ENCODE measurements at places on chromosomes 13 and 19.

- DNase-seq, result no peak
Observed at GRCh38 chr19:49972841-49973240, 11.9 kb upstream of the SIGLEC11 start.

DNA sequence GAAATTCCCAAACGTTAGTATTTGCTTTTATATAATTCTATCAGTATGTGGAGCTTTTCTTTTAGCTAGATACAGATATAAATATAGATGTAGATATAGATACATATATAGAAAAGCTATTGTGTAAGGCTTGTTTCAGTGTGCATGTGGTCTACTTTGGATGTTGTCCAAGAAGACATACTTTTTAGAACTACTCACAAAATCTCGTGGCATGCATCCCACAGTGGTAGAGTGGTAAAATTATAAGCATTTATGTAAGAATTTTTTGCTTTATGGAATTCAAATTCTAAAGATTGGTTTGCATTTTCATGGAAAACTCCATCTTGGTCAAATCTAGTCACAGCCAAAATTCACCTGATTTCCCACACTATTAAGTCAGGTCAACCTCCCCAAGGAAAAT lies 880.4 kb downstream of the EFNB2 start:
- DNase-seq, result no peak

- no peak for DNase-seq
Observed at GRCh38 chr19:43470288-43470687, 4.9 kb upstream of the LYPD3 start.

DNA sequence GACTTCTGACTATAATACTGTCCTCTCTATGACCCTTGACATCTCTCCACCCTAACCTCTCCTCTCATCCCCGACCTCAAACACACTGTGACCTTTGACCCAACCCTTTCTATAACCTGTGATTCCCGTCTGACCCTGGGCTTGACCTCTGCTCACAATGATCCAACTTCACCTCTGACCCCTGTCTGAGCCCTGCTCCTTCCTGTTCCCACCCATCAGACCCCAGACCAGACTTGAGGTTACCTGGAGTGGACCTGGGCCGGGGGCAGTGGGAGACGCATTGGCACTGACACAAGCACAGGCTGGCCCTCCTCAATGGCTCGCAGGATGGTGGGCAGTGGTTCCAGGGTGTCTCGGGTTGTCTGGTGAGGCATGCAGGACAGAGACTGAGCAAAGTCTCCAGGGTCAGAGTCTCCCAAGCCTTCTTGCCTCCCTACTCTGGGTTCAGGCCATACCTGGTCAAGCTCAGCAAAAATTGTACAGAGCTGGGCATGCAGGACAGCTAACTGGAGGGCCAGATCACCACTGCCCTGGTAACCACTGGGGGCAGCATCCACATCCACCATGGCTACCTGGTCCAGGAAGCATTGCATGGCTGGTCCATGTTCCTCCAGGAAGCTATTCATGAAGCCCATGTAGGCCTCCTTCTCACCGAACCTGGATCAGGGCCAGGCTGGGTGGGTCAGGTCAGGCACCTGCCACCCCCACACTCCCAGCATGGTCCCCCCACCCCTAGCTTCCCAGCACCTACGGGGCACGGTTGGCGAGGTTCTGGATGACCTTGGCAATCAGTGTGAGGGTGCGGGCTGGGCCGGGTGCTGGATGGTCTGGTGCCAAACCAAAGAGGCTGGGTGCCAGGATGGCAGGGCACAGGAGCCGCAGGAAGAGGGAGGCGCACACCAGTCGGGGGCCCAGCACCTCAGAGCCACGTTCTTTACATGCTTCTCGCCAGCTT lies 4.4 kb upstream of the WIZ start:
- DNase-seq, result no peak

DNA sequence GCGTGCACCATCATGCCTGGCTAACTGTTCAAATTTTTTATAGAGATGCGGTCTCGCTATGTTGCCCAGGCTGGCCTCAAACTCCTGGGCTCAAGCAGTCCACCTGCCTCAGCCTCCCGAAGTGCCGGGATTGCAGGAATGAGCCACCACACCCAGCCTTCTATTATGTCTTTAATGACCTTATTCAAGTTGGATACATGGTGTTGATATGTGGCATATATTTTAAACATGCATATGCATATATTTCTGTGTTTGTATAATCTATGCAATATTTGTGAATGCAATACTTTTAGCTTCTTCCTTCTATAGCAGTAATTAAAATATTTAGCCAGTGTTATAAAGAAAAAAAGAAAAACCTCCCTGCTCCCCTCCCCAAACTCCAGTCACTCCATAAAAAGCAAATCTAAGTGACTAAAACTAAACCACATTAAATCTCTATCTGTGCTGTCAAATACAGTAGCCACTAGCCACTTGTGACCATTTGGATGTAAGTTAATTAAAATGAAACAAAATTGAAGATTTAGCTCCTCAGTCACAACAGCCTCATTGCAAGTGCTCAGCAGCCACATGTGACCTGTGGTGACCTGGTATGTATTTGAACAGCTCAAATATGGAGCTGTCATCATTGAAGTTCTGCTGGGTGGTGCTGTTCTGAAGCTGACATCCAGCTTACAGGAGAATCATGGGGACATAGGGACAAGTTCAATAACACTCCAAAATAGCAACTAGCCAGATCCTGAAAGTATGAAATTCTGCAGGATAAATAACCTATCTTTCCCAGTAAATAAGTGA lies 27.4 kb downstream of the FCGBP start:
- no peak for DNase-seq

DNA sequence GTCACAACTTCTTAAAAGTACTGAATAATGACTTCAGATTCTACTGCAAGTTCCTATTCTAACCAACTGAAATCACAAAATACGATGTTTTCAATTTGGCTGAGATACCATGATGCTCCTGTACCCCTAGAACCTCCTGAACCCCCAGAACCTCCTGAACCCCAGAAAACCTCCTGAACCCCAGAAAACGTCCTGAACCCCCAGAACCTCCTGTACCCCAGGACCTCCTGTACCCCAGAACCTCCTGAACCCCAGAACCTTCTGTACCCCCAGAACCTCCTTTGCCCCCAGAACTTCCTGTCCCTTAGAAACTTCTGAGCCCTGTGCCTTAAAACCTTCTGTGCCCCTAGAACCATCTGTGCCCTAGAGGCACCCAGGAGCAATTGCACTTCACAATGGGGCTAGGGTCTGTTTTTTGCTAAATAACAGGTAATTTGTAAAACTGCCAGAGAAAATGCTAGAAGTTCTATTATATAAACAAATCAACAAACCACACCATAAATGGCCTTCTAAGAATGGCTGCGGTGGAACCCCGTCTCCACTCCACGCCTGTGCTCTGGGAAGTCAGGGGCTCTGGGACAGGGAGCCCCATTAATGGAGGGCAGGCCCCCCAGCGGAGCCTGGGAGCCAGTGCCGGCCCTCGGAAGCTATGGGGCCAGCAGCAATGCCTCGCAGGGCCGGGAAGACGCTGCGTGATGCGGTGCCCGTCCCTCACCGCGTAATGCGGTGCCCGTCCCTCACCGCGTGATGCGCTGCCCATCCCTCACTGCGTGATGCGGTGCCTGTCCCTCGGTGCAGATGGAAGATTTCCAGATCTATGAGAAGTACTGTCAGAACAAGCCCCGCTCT lies 21.3 kb upstream of the F7 start:
- DNase-seq, result no peak

GRCh38 chr13:50509771-50510441 lies 333.6 kb downstream of the DLEU7 start:
- no peak for DNase-seq

DNA sequence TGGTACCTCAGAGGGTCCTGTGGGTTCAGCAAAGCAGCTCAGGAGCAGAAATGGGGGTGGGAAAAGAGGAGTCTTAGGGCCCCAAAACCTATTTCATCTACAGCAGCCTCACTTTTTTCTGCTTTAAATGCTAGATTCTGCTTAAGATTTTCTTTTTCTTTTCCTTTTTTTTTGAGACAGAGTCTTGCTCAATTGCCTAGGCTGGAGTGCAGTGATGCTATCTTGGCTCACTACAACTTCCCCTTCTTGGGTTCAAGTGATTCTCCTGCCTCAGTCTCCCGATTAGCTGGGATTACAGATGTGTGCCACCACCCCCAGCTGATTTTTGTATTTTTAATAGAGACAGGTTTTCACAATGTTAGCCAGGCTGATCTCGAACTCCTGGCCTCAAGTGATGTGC lies 30.7 kb upstream of the WDFY2 start:
- no peak for DNase-seq

DNA sequence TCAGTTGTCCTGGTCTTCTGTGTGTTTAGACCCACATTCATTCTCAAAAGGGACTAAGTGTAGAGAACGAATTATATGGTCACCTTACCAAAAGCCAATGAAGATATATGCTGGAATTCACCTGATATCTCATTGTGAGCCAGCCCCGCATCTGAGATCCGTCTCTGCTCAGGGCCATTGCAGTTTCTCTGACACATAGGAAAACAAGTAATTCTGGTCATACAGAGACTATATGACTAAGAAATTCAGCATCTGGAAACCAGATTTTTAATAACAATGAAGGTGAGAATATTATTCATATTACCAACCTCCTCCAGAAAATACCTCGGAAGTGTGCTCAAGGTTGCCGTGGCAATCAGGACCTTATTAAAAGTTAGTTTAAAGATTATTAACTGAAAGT lies 278.6 kb upstream of the EDNRB start:
- DNase-seq, result no peak

GRCh38 chr19:16585808-16586476 lies 13.7 kb upstream of the SLC35E1 start:
- DNase-seq, result no peak

- no peak for DNase-seq
Observed at GRCh38 chr19:30183807-30184490, 188.2 kb upstream of the ZNF536 start.

DNA sequence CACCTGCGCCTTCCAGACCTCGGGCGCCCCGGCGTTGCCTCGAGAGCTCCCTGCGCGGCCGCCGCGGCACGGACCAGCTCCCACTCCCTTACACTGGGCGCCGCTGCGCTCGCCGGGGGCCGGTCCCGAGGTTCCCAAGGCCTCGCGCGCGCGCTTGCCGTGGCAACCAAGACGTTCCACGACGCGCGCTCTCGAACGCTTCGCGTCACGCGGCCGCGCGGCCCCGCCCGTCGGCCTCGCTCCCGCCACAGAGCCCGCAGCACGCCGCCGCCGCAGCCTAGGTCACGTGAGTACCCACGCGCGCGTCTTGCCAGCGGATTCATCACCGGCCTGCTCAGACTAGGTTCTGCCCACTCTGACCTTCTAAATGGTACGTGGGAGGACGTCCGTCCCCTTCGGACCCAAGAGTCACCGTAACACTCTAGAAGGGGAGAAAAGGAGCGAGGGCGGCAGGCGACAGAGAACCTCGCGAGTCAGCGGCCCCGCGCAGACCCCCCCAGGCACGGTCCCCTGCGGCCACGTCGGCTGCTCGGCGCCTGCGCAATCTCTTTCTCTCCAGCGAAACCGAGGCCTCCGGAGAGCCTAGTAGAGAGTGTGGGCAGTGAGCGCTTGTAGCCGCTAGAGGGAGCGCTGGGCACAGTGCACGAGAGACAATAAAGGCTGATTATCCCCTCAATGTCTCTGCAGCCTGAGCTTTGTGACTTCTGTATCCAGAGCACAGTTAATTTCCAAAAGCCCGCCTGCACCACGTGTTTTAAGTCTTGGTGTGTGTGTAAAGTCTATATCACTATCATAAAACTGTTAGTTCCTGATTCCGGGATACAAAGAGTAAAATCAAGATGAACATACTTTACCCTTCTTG lies at the start of gene SPART:
SPART (minus strand) TSS at position 173 of the 862 bp plus-strand sequence. CDS start 10,564 bp downstream, outside the sequence.
- DNase-seq, result peak; percentile 86

- DNase-seq, result no peak
Observed at GRCh38 chr13:70203661-70204229, 95.5 kb upstream of the KLHL1 start.

- DNase-seq, result no peak
Observed at GRCh38 chr13:98449273-98449672, 127.6 kb downstream of the STK24 start.

- DNase-seq, result no peak
Observed at GRCh38 chr13:19860884-19861655, 2.4 kb downstream of the ZMYM5 start.

- DNase-seq, result no peak
Observed at GRCh38 chr13:39550931-39551330, 52.1 kb downstream of the LHFPL6 start.

- DNase-seq, result no peak
Observed at GRCh38 chr19:9037400-9038062, 27.3 kb upstream of the MUC16 start.

DNA sequence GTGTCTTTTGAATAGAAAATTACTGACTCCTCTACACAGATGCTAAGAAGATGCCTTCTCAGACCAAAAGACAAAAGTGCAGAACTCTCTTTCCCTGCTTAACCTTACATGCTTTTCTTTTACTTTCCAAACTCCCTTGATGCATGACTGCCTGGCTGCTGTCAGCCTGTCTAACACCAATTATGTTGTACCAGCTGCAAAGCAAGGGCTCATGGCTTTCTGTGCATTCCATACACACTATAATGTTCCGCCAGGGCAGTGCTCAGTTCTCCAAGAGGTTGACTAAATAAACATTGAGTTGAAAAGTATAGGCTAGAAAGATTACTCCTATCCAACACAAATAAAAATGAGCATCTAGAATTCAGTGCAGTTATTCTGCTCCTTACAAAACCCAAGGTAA lies 330.4 kb upstream of the NBEA start:
- DNase-seq, result peak; percentile 18

- no peak for DNase-seq
Observed at GRCh38 chr19:29644210-29644609, 21.1 kb upstream of the PLEKHF1 start.

DNA sequence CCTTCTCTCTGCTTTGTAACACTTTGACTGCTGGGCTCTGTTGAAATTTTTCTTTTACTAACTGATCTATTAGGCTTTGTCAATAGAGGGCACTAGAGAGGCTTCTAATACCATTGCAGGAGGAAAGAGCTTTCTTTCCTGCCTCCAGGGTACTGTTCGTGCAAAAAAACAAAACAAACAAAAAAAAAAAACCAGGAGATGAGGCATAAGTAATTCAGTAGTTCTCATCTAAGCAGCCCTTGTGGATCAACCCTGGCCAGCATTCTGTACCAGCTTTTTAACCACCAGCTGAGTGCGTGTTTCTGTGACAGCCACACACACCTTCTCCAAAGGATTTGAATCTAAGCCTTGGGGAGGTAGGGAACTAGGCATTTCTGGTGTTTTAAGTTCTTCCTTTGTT lies 1707.6 kb upstream of the SLC10A2 start:
- no peak for DNase-seq

DNA sequence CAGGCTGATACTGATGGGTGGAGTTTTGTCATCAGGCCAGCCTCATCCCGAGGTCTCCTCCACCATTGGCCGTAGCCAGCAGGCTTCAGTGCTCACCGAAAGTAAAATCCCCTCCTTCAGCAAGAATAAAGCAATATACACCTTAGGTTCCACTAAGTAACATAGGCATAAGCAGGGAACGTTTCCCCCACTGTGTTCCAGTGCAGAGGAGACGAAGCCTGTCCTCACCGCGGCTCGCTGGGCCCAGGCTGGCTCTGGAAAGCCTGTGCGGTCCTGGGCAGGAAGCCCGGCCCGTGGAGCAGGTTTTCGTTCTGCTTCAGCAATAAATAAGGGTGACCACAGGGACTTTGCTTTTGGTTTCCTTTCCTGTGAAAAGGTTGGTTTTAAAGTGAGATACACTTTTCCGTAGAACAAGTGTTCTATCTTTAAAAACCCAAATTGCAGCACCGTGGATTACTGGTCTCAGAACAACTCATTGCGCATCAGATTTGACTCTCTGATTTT lies 16.3 kb upstream of the TEX29 start:
- no peak for DNase-seq

Measured in NCI-H2227 treated with DMSO at 0.1 percent for 48 hours (cell line).